ENCODE measurements at places on chromosomes 13 and 19.

DNA sequence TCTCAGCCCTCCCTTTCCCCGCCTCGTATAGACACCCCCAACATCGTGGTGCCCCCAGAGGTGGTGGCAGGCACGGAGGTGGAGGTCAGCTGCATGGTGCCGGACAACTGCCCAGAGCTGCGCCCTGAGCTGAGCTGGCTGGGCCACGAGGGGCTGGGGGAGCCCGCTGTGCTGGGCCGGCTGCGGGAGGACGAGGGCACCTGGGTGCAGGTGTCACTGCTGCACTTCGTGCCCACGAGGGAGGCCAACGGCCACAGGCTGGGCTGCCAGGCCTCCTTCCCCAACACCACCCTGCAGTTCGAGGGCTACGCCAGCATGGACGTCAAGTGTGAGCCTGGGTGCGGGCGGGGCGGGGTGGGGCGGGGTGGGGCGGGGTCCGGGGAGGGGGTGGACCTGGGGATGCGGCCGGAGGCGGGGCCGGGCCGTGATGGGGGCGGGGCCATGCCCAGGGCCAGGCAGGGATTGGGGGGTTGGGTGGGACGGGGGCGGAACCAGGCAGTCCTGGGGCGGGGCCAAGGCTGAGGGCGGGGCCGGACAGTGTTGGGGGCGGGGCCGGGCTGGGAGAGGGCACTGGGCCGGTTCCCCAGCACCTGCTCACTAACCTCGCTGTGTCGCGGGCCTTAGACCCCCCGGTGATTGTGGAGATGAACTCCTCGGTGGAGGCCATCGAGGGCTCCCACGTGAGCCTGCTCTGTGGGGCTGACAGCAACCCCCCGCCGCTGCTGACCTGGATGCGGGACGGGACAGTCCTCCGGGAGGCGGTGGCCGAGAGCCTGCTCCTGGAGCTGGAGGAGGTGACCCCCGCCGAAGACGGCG lies 7.8 kb downstream of the MAG start:
- peak; percentile 24 for DNase-seq

DNA sequence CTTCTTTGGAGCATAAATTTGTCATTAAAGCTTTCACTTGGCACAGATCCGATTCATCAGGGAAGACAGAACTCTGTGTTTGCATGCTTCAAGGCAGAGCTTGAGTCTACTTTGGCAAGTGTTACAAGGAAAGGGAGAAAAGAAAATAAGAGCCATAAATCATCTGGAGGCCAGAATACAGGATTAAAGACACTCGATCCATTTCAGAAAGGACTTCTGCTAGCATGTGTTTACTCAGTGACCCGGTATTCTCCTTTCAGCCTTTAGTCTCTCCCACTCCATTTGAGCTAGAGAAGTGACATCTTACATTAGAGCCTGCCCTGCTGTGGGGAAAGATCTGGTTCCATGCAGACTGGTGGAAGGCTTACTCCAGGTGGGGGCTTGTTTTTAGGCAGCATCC lies 306.4 kb downstream of the KLF5 start:
- no peak for DNase-seq

- DNase-seq: no peak
These were observed 53.6 kb upstream of the FARP1 start for GRCh38 chr13:98089246-98089645.

GRCh38 chr13:23794267-23795161 lies 94.7 kb downstream of the MIPEP start:
- no peak for DNase-seq

- DNase-seq: no peak
These were observed 21.4 kb upstream of the IPO5 start for GRCh38 chr13:97932036-97932435.

GRCh38 chr13:27379694-27380641 lies 44.5 kb upstream of the GTF3A start:
- DNase-seq: peak; percentile 57

DNA sequence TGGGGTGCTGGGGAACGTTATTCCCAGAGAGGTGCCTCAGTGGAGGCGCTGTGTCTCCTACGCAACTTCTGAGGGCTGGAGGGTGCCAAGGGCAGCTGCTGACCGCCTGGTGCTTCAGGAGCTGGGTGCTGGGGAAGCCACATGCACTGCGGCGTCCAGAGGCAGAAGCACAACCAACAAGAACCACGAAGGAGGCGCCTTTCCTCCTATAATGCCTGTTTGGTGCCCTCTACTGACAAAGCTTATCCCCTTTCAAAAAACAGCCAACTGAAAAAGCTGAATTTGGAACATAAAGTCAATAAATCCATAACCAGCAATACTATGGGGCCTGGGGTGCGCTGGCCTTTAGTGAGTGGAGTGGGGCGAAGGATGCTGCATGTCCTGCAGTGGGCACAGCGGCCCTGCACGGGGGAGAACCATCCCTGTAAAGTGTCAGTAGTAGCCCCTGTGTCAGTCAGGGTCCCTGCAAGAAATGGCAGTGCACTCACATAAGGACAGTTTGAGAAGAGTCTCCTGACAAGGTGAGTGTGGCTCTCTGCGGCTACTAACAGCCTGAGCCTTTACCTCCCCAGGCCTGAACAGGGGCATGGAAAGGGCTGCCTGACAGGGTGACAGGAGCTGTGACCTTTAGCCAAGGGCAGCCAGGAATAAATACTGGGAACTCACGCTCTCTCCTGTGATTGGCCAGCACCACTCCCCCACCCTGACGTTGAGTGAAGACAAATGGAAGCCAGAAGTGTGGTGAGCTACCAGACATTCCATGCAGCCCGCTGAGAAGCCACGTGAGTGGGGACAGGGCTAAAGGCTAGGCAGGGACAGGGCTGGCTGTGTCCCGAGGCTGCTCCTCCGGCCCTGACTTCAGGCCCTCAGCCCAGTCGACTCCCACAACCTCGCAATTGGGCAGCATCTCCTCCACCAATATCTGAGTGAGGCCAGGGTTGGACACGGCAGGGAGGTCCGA lies 4.5 kb upstream of the B3GNT8 start:
- DNase-seq: no peak
